ENCODE measurements at places on chromosomes 11 and 22.

- no peak for DNase-seq
These were observed 154.1 kb downstream of the MYO18B start for GRCh38 chr22:25896098-25896497.

- DNase-seq = no peak
These were observed 1.8 kb upstream of the PDE3B start for GRCh38 chr11:14641801-14642200.

GRCh38 chr11:7603031-7603781, 70.1 kb downstream of the CYB5R2 start:
- DNase-seq = no peak

DNA sequence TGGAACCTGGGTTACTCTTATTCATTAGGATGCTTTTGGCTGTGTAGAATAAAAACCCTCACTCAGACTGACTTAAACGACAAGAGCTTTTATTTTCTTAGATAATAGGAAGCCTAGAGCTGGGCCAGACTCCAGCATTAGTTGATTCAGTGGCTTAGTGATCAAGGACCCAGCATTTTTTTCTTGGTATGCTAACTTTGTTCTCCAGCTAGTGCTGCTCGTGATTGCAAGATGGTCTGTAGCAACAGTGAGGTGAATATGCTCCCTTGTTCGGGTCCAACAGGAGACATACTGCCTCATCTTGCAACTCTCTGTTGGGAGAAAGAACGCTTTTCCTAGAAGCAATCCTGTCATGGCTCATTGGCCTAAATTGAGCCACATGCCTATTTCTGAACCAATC, 33.4 kb downstream of the INSC start:
- DNase-seq = no peak

DNA sequence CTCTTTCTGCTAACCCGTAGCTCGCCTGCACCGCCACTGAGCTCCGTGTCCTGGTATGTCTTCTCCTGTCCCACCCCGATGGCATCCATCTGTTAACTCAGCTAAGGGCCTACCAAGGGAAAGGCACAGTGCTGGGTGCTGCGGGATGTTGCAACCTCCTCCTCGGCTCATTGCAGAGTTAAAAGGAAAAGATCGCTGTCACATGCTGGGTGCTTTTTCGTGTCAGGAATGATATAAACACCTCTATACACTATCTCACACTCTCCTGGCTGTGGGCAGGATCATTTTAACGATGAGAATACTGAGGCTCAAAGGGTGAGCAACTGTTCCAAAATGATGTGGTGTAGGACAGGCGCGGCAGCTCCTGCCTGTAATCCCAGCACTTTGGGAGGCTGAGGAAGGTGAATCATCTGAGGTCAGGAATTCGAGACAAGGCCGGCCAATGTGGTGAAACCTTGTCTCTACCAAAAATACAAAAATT, 10.1 kb downstream of the TXN2 start:
- no peak for DNase-seq

GRCh38 chr11:129251067-129251466, 58.9 kb upstream of the ARHGAP32 start:
- no peak for DNase-seq

DNA sequence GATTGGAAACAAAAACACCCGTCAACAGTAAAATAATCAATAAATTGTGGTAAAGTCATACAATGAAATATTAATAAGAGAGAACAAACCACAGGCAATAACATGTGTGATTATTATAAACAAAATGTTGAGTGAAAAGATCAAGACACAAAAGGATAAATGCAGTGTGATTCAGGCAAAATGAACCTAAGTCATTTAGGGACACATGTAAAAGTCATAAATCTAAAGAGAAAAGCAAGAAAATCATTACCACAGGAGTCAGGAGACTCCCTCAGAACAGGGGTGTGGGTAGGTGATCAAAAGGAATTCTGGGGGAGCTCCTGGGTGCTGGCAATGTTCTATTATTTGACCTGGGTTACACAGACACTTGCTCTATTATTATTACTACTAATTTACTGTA, 47.9 kb upstream of the PPP2R1B start:
- no peak for DNase-seq

DNA sequence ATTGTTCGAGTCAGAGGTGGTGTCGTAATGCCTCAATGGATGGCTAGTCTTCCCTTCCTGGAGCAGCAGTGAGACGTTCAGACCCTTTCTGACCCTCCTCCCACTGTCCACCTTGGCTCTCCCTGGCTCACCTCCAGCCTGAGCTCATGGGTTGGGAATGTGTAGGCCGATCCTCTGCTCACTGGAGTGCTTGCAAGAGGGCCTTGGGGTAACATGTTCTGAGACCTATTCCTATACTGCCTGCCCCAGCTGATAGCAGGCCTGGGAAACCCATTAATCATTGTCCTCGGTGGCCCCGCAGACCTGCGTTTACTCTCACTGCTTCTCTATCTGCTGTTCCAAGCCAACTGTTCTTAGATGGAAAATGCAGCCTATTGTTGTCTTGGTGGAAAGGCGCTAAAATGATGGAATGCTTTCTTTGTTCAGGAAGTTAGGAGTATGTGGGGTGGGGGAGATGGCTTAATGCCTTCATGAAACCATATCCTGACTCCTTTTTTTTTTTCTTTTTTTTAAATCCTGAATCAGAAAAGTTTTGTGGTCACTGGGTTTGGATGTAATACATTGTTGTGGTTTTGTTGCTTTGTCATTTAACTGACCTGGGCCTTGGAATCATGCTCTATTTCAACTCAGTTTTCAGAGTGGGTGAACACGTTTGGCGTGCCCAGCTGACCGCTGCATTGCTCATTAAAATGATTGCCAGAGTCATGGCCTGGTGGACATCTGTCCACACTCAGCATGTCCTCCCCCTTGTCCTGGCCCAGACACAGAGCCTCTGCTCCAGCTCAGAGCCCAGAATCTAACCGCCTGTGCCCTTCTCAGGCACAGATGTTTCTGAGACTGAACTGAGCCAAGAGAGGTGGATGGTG, 72.5 kb downstream of the MICAL2 start:
- DNase-seq = no peak

- DNase-seq = no peak
These were observed 9.2 kb upstream of the SCN4B start for GRCh38 chr11:118161786-118162185.

DNA sequence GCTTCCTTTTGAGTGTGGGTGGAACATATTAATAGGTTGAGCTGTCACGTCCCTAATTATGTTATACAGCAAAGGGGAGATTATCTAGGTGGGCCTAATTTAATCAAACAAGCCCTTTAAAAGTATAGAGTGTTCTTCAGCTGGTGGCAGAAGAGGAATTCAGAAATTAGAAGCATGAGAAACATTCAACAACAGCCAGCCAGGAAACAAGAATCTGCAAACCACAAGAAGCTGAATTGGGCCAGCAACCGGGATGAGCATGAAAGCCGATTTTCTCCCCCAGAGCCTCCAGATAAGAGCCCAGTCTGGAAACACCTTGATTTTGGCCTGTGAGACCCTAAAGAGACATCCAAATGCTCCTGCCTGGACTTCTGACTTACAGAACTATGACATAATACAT, 105.8 kb upstream of the LDLRAD3 start:
- no peak for DNase-seq

- DNase-seq = peak; percentile 78
These were observed 726 bp downstream of the ST3GAL4 start for GRCh38 chr11:126355926-126356897.

DNA sequence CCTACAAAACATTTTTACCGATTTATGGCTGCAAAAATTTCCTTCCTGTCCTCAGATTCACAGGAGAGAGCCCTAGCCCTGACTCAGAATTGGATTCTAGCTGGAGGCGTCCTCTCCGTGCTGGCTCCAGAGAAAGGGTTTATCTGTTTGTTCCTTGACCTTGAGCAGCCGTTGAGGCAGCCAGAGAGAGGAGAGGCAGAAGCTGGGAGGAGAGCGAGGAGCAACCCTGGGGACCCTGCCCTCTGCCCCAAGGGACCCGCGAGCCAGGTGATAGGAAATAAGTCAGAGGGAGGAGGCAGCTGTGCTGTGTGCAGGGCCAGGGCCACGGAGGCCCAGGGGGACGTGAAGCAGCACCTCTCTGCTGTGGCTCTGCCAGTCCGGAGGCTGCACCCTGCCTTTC, 75.6 kb downstream of the IGLL1 start:
- DNase-seq = no peak

- DNase-seq = no peak
These were observed 26.9 kb downstream of the PPP2R1B start for GRCh38 chr11:111739299-111739698.

GRCh38 chr22:41909310-41910049, 5.4 kb downstream of the SHISA8 start:
- no peak for DNase-seq

Measured in right lobe of liver (tissue), 6 donors.